ENCODE measurements at places on chromosomes 5 and 9.

- peak overlapping the region; percentile 97 for H3K27ac ChIP-seq
- peaks cover 36% of the 10 kb centered on the region for H3K4me1 ChIP-seq
- H3K4me3 ChIP-seq: no peak overlapping the region
- no peak for DNase-seq
- H3K27me3 ChIP-seq: no peaks in the 10 kb centered on the region
- H3K36me3 ChIP-seq: no peaks in the 10 kb centered on the region
Observed at GRCh38 chr5:143207563-143208364, 195.7 kb downstream of the NR3C1 start.

DNA sequence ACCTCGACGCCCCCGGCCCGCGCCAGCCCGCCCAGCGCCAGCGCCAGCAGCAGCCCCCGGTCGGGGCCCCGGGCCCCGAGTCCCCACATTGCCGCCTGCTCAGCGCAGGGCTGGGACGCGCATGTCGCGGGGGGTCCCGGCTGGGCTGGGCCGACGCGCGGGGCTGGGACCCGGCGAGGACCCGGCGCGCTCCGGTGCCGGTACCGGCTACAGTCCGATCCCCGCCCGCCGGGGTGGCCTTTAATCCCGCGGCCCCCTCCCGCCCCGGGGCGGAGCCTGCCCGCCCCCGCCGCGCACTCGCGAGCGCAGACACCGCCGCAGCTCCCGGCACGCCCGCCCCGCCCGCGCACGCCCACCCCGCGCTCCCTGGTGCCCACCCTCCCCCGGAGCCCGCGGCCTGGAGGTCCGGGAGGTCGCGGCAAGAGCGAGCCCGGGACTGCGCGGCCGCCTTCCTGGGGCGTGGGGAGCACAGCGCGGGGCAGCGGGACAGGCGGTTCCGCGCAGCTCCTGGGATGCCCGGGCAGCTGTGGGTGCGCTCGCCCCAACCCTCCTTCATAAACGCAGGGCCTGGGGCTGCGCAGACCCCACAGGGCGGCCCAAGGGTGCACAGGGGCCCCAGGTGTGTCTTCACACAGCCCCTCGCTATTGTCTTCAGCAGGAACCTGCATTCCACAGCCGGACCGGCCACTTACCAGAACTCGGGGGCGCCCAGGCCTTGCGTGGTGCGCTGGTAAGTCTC is at the start of gene SLC9A3:
SLC9A3 (minus strand) TSS at position 216 of the 739 bp plus-strand sequence.
- H3K36me3 ChIP-seq: no peaks in the 10 kb centered on the region
- H3K4me1 ChIP-seq: peaks cover 14% of the 10 kb centered on the region
- DNase-seq: no peak
- H3K27ac ChIP-seq: peak within 1 kb of the TSS; percentile 65
- peak within 1 kb of the TSS; percentile 85 for H3K4me3 ChIP-seq

DNA sequence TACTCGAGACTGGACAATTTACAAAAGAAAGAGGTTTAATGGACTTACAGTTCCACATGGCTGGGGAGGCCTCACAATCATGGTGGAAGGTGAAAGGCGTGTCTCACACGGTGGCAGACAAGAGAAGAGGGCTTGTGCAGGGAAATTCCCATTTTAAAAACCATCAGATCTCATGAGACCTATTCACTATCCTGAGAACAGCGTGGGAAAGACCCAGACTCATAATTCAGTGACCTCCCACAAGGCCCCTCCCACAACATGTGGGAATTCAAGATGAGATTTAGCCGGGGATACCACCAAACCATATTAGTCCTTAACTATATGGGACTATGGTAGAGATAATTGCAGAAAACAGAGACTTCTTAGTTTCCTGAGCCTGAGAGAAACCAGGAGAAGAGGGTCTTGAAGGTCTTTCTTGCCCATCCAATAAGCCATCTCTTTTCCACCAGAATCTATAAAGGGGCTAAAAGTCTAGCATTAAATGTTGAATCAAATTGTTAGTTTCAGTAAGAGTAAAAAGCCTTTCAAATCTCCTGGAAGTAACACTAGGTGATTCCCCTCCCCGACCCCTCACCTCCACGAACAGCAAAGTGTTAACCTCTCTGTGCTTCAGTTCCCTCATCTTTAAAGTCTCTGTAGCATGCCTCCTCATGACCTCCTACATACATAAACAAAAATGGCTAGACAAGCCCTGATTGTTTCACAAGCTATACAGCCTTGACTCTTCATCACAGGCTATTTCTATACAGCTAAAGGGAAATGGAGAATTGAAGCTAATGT is 259.1 kb downstream of the TMEM167A start:
- no peak for DNase-seq
- H3K27ac ChIP-seq: no peak overlapping the region
- no peaks in the 10 kb centered on the region for H3K36me3 ChIP-seq
- H3K4me1 ChIP-seq: peaks cover 30% of the 10 kb centered on the region
- no peaks in the 10 kb centered on the region for H3K27me3 ChIP-seq
- H3K4me3 ChIP-seq: no peak overlapping the region

GRCh38 chr9:123757547-123757946 is 172.4 kb downstream of the DENND1A start:
- H3K4me3 ChIP-seq: no peak overlapping the region
- H3K27ac ChIP-seq: no peak overlapping the region
- H3K36me3 ChIP-seq: peaks cover 14% of the 10 kb centered on the region
- peaks cover 13% of the 10 kb centered on the region for H3K4me1 ChIP-seq

GRCh38 chr9:30534896-30535295 is 1849.5 kb upstream of the ACO1 start:
- H3K4me3 ChIP-seq: no peak overlapping the region
- DNase-seq: no peak
- no peak overlapping the region for H3K27ac ChIP-seq
- no peaks in the 10 kb centered on the region for H3K36me3 ChIP-seq
- no peaks in the 10 kb centered on the region for H3K27me3 ChIP-seq
